ENCODE measurements at places on chromosomes 5 and 9.

- DNase-seq, result no peak
Measured at GRCh38 chr5:175547842-175548241, 69.5 kb downstream of the SFXN1 start.

DNA sequence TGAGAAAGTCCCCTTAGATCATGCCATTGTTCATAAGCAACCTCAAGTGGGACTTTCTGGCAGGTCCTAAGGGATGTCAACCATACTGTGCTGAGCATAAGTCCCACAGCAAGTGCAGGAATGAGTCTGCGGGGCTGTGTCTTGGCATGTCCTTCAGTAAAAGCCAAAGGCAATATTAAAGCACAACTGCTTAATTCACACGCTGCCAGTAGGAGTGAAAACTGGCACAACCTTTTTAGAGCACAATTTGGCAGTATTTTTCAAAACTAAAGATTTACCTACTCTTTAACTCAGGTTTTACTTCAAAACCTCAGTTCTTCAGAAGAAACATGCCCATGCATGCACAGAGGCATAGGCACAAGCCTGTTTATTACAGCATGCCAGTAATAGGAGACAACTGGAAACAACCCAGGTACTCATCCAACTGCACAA lies 24.4 kb upstream of the SMAD5 start:
- no peak for DNase-seq

- no peak for DNase-seq
Measured at GRCh38 chr9:95383845-95384244, 66.3 kb upstream of the FANCC start.

DNA sequence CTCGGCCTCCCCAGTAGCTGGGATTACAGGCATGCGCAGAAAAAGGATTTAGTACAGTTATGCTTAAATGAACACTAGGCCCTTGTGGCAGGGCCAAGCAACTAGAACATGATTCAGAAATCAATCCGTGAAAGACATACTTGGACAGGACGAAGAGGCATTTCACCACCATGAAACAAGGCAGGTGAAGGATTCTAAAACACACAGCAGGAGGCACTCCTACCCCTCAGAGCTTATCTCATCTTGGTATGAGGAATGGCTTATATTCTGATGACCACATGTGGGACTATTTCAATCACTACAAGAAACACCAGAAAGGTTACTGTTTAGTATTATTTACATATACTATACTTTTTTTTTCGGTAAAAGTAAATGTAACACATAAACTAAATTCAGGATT lies 15.7 kb downstream of the OR2S2 start:
- DNase-seq, result no peak

- DNase-seq, result no peak
Measured at GRCh38 chr5:134131165-134131564, 16.7 kb downstream of the TCF7 start.

DNA sequence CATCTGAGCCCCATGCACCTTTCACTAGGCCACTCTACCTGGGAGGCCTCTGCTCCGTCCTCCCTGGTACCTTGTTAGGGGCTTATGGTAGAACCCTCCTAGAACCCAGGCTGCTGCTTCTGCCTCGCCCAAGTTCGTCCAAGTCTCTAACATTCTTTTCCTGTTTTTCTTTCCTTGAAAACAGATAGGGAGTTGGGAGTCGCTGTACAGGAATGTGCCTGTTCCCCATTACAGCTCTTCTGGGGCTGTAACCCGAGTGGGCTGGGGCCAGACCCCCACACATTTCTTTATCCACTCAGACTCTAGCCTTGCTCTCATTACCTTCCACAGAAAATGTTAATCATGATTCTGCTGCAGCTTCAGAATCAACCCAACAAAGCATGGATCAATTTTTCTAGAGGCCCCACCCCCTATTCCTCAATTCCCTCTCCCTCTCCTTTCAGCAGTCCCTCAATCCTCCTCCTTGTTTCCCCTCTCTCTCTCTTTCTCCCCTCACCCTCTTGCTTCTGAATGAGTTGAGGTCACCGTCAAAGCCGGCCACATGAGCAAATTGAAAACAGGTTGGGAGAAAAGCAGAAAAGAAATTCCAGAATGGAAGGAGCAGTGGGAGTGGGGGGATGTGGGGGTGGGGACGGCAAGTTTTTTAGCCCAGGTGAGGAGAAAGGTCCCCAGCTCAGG lies 193.8 kb upstream of the TRIM32 start:
- no peak for DNase-seq

DNA sequence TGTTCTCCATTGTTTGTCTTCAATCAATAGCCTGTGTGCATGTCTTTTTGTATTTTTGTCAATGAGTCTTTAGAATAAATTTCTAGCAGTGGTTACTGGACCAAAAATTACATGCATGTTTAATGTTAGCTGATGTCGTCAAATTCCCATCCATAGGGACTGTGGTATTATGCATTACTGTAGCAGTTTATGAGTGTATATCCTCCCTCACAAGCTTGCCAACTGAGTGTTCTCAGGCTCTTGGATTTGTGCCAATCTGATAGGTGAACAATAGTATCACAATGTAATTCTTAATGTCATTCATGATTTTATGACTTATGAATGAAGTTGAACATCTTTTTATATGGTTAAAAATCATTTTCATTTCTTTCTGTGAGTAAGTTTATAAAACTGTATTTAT lies 13.0 kb downstream of the SNX24 start:
- no peak for DNase-seq

Data from brain pericyte (primary cell).